WERI-Rb-1 (cell line): ENCODE measurements at places on chromosomes 7 and 10.

DNA sequence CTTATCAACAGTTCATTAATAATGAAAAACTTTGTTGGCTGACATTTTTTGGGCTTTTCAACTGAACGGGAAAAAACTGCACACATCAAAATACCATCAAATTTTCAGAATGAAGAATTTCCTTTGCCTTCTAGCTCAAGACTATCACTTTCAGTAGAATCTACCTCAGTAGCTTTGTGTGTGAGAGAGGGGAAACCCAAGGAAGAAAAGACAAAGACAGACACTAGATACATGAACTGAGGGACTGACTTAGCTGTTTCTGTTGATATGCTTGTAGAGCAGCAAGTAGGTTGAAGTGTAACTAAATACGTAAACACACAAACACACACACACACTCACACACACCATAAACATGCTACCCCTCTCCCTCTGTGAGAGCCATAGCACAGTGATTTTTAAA, 257.1 kb downstream of the CDK14 start:
- no peak for DNase-seq

DNA sequence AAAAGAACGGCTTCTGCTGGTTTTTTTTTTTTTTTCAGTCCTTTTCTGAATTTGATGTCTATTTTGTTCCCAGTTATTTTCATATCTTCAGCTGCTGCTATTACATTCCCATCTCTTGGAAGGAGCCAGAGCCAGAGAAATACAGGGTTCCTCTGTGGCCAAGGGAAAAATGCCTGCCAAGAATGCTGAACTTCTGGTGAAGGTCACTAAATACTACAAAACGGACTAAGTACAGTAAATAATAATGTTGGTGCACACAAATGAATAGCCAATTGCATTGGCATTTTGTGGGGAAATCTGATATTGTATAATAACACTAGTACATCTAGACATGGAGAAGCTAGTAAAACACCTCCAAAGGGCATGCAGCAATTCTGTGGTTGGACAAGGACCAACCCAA, 56.3 kb upstream of the ZEB1 start:
- no peak for DNase-seq

GRCh38 chr7:141563956-141564623, 12.9 kb downstream of the AGK start:
- DNase-seq = no peak

DNA sequence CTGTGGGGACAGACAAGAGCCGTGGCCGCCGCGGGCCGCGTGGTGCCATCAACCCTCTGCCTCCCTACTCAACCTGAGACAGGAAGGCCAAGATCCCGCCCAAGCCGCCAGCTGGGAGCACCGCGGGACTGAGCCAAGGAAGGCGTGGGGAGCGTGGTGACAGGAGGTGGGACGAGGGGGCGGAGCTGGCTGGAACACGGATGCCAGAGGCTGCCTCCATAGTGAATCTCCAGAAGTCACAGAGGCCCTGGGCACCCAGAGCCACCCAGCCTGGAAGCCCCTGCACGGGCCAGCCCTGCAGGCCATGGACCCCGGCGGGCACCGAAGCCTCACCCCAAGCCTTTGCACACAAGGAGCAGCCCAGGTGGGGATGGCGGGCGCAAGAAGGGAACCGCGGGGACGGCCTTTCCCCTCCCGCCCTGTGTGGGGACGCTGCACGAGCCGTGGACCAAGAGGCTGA, 18.1 kb upstream of the DPYSL4 start:
- DNase-seq = no peak

- no peak for DNase-seq
Measured at GRCh38 chr10:30013757-30014156, 45.6 kb downstream of the JCAD start.

GRCh38 chr7:50362712-50363282, 58.3 kb downstream of the IKZF1 start:
- no peak for DNase-seq

GRCh38 chr10:5514226-5514850, 10.4 kb upstream of the CALML3 start:
- peak; percentile 75 for DNase-seq

- no peak for DNase-seq
Measured at GRCh38 chr10:109665321-109665720, 258.0 kb downstream of the XPNPEP1 start.

DNA sequence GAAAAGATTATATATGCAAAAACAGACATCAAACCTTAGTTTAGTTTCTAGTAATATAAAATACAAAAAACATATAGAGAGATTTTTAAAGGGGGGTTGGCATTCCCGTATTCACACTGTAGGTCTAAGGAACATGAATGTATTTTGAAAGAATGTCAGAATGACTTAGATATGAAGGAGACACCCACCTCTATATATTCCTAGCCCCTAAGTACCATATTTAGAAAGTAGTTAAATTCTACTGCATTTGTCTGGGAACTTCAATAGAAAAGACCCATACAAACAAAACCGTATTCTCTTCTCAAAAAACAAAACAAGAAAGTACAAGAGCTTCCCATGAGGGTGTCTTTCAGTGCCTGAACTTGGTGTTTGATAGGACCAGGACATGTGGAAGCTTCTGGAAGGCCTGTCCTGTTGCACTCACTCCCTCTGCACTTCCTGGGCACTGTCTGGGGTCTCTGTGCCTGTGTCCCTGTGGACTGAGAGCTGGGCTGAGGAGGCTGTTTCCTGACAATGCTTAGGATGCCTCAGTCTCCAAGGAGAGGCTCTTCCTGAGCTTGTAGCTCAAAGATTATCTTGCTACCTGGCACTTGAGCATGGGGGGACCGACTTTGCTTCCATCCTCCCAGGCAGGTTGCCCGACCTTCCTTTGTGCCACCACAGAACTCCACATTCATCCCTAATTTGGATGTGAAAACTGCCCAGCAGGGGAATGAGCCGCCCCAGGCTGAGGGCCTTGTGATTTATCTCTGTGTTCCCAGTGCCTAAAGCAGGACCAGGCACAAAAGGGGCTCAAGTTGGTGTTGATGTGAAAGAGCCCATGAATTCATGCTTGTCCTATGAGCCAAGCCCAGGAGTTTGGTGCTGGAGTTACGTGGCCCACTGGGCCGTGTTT, 44.4 kb upstream of the KLF6 start:
- DNase-seq = no peak
